Lung microvascular endothelial cell (primary cell): ENCODE measurements at places on chromosomes 7 and 10.

DNA sequence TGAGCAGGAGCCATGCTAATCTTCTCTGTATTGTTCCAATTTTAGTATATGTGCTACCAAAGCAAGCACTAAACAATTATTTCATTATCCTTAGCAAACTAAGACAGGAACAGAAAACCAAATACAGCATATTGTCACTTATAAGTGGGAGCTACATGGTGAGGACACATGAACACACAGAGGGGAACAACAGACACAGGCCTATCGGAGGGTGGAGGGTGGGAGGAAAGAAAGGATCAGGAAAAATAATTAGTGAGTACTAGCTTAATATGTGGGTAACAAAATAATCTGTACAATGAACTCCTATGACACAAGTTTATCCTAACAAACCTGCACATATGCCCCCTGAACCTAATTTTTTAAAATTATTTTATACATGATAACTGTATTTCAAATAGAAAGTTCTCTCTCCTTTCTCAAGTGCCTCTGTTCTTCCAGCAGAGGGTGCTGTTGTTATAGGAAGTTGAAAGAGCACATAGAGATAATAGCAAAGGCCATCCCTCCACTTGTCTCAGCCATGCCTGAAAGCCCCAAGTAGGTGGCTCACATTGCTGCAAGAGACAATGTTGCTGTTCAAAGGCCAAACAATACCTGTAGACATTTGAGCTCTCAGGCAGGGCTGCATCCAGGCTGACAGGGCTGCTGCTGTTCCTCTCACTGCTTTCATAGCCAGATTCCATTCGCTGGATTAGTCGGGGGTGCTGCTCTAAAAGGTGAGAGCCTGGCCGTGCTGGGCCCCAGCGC is 33.4 kb upstream of the PPP3CB start:
- DNase-seq, result peak; percentile 82

DNA sequence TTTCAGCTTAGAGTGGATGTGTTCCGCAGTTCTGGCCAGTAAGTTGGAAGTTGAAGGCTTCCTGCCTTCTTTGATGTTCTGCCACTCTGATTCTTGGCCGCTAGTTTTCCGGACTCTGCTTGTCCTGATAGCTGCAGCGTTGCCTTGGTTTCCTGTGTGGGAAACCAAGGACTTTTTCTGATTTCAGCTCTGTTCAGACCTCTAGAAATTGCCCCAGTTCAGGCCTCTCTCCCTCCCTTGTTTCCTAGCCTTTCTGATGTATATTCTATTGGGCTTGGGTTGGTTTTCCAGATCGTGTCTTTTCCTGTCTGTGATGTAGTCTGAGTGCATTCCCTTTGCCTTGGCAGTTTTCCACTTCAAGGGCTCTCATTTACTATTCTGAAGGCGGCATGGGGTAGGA is 318.7 kb downstream of the BBS9 start:
- DNase-seq, result no peak

- DNase-seq, result no peak
Measured at GRCh38 chr7:114910787-114911186, 11.1 kb upstream of the MDFIC start.

GRCh38 chr7:108293149-108293612 is 163.0 kb upstream of the LAMB4 start:
- peak; percentile 82 for DNase-seq

DNA sequence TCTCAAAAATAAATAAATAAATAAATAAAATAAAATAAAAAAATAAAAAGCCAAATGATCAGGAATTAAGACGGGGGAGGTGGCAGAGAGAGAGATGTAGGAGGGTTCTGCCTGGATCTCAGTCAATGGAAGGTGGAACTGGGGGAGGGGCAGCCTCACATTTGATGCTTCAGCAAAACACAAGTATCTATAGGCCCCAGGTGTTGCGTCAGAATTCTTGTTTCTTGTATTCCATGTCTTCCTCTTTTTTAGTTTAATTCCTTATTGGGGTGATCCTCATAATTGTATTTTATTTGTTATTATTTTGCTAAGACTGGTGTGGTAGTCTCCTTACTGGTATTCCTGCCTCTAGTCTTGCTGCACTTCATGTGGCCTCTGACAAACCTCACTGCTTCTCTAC is 41.4 kb upstream of the SMARCD3 start:
- no peak for DNase-seq

DNA sequence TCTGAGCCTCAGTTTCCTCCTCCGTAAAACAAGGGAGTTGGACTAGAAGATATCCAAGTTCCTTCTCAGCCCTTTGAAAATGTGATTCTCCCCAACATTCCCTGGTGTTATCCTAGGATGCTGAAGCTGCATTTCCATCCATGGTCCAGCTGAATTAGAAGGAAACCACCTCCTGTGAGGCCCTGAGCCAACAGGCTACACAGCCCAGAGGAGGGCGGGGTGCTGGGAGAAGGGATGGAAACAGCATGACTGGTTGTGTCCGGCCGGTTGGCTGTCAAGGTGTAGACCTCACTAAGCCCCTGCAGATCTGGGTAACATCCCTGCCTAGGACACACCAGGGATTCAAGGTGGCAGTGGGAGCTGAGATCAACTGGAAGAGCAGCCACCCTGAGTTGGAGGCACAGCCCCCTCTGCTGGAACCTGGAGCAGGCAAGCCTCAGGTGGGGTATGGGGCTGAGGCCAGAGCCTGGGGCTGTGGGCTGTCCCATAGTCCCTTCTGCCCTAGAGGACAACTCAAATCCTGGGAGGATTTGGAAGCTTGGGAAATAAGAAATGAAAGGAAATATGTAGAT is 72.0 kb downstream of the PAX2 start:
- DNase-seq, result no peak

DNA sequence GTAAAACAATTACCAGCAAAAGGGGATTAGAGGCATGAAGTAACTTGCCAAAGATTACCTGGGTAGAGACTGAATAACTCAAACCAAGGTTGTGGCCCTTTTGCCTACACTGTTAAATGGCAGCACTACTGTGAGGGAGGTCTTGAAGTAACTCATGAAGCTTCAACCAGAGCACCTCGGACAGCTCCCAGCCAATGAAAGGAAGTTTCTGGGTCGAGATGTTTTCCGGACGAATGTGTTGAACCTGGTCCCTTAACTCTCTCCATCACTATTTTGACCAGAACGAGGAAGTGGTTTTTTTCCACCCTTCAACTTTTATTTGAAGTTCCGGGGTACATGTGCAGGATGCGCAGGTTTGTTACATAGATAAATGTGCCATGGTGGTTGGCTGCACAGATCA is 133.6 kb upstream of the PRKCQ start:
- DNase-seq, result no peak

- DNase-seq, result peak; percentile 20
Measured at GRCh38 chr7:112206991-112207592, 597 bp downstream of the ZNF277 start.

- no peak for DNase-seq
Measured at GRCh38 chr7:149717481-149717880, 55.9 kb downstream of the ZNF467 start.

GRCh38 chr7:158260567-158261361 is 326.9 kb downstream of the PTPRN2 start:
- no peak for DNase-seq

- no peak for DNase-seq
Measured at GRCh38 chr7:25520017-25520416, 291.7 kb upstream of the NPVF start.

DNA sequence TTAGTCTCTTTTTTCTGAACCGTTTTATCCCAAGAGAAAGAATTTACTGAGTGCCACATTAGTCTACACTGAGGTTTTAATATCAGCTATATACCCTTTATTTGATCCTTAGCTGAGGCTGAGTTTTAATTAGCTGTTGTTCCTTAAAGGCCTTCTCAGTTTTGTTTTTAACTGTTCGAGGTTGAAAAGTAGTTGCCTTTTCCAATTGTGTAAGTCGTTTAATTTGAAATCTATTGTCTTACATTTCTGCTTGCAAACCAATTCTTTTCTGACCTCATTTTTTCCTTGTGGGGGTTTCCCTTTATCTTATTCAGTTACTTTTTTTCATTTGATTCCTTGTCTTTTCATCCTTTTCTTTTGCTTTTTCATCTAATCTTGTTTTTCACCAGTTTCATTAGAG is 30.8 kb downstream of the UMAD1 start:
- DNase-seq, result no peak

DNA sequence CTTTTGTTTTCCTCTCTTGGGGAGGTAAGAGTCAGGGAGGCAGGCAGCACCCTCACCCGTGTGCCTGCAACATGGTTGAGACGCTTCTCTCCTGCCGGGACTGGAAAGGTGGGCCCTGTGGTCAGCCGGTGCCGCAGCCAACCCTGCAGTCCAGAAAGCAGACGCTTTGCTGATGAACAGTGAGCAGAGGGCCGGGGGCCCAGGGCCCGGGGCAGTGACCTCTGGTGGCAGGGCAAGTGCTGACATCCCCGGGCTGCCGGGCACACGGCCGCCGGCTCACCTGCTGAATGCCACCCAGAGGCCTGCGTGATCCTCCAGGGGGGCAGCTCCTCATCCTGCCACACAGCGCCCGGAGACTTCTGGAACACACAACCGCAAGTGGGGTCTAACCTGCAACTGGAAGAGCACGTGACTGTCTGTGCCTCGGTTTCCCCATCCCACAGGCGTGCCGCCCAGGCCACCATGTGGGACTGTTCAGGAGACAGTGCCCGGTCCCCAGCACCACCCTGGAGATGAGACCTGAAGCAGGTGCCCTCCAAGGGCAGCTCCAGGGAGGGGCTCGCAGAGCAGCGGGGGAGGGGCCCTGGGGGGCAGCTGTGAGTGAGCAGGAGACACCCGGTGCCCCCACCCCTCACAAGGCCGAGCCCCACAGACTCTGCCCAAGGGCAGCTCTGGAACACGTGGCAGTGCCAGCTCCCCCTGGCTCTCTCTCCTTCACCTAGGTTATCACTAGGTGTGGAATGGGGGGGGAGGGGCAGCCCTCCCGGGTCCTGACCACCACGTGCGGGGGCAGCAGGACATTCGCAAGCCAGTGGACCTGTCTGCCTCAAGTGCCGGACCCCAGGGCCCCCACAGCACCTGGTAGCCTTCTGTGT is 2.2 kb upstream of the ADGRA1 start:
- DNase-seq, result no peak

GRCh38 chr7:101163279-101164070 is 1.9 kb downstream of the VGF start:
- no peak for DNase-seq
